C1 segment of cervical spinal cord (tissue), 14 donors: ENCODE measurements at places on chromosomes 1 and 21.

GRCh38 chr1:8627728-8628127, 189.7 kb downstream of the RERE start:
- no peak for DNase-seq

DNA sequence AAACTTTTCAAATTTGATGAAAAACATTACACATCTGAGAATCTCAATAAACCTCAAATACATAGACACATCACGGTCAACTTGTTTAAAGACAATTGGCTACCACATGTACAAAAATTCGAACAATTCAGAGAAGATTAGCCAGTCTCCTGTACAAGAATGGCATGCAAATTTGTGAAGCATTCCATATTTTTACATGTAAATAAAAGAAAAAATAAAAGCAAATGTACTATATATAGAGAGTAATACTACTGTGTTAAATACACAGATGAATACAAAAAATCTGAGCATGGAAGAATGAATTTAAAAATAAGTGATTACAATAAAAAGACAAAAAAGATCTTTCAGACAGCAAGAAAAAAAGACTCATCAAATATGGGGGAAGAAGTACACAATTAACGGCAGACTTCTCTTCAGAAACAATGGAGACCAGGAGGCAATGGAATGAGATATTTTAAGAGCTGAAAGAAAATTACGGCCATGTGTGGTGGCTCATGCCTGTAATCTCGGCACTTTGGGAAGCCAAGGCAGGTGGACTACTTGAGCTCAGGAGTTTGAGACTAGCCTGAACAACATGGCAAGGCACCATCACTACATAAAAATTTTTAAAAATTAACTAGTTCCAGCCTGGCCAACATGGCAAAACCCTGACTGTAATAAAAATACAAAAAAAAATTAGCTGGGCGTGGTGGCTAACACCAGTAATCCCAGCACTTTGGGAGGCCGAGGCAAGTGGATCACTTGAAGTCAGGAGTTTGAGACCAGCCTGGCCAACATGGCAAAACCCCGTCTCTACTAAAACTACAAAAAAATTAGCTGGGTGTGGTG, 23.2 kb downstream of the HAX1 start:
- no peak for DNase-seq

DNA sequence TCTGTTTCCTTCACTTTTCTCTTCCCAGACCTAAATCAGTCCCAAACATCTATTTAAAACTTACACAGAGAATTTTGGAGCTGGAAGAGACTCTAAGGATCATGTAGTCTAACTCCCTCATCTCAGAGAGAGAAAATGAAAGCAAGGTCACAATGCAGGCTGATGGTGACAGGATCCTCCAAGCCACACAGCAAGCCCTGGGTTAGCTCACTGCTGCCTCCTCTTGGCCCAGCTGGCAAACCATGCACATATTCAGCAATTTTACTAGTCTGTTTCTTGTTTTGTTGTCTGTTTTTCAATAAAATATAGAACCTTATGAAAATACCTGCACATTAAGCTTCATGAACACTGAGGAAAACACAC, 27.7 kb upstream of the LY9 start:
- no peak for DNase-seq

GRCh38 chr21:37389456-37389855, 22.9 kb downstream of the DYRK1A start:
- no peak for DNase-seq

DNA sequence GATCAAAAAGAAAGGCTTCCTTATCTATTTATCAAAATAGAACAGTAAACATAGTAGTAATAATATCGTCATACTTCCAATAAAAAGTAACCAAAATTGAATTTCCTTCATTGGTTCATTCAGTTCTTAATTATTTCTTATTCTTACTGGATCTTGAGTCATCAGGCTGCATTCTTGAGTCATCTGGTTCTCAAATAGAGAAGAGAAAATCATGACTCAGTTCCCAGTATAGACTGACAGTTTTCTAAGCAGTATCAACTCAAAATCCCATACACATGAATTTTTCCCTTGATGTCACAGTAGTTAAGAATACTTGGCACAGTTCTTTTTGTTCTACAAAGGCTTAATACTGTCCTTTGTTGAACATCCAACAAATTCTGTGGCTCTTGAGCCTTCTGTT, 626.9 kb upstream of the ADGRL4 start:
- no peak for DNase-seq

- DNase-seq, result no peak
Measured at GRCh38 chr21:28393279-28393678, 599.4 kb downstream of the LTN1 start.

DNA sequence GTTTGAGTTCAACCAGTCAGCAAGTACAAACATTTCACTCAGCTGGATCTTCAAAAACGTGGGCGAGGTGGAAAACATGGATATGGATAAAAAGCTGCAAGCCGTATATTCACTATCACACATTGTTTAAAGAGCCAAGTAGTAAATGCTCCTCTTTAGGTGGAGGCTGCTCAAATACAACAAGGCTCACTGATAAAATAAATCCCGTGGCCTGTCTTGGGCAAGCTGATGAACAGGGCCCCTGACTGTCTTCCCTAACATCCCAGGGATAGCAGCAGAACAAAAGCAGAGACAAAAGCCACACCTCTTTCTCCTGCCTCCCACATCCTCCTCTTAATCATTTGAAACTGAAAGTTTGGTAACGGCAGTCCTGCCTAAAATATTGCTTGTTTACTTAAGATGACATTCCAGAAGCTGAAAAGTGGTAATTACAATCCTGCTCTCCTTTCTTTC, 357.7 kb downstream of the TTLL7 start:
- no peak for DNase-seq

DNA sequence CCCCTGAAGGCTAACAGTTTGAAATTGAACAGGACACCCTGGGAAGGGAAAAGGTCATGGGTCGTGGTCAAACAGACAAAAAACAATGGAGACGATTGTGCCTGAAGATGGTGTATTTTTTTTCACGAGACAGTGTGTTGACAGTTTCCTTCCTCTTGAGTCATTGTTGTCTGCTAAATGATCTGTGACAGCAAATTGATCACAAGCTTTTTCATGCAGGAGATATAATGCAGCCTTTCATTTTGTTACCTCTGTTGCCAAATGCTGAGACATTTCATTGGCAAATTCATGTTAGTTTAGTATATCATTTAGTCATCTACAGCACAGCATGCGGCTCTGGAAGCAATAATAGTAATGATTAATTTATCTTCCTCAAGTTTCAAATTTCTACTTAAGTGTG, 27.7 kb downstream of the UBE2U start:
- no peak for DNase-seq

DNA sequence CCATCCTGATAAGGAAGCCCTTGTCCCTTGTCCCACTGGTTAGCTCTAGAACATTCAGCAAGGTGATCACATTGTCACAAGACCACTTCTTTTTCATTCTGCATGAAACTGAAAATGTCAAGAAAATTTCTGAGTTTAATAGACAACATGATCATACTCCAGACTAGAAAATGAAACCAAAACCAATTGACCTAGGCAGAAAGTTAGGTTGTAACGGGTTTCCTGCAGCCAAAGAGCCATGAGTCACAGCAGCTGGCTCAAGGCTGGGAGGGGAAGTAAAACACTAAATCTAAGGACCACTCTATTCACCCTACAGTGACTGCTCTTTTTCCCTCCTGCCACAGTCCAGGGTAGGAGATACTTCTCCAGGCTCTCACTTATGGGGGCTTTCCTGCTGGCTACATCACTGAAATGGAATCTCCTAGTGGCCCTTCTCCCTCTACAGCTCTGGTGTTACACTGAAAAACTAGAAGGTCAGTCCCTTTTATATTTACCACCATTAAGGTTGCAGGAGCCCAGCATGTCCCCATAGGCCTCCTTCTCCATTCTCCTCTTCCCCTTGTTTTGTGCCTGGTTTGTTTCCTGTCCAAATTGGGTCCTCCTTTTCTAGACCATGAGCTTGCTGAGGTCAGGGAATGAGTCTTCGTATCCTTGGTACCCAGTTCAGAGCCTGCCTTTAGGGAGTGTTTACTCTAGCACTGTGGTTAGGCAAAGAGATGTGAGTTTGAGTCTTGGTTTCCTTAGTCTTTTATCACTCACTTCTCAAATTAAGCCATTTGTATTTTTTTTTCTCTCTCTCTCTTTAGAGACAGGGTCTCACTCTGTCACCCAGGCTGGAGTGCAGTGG, 236.5 kb upstream of the JUN start:
- peak; percentile 7 for DNase-seq

- DNase-seq, result no peak
Measured at GRCh38 chr1:200380589-200381021, 29.2 kb downstream of the ZNF281 start.

DNA sequence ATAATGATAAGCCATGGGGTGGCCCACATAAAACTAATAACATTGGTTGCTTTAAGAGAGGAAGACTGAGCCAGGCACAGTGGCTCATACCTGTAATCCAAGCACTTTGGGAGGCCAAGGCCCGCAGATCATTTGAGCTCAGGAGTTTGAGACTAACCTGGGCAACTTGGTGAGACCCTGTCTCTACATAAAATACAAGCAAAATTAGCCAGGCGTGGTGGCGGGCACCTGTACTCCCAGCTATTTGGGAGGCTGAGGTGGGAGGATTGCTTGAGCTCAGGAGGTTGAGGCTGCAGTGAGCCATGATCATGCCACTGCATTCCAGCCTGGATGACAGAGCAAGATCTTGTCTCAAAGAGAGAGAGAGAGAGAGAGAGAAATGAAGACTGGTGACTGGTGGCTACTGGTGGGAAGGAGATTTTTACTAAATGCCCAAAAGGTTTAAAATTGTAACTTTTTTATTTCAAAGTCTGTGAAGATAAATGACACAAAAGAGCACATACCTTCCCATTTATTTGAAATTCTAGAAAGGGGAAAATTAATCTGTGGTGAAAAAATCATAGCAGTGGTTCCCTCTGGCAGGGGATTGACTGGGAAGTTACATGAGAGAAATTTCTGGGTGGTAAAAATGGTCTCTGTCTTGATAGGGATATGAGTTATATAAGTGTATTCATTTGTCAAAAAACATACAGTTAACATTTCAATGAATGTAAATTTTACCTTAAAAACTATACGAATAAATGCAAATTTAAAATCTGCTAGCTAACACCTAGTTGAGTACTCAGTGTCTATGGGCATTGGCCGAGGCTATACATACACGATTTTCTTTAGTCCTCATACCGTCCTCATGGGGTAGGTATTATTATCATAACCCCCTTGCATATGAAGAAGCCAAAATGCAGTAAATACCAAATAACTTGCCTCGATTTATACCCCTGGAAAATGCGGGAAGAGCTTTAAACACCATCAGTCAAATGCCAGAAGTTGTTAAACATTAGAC, 2.2 kb upstream of the NBPF1 start:
- DNase-seq, result no peak

DNA sequence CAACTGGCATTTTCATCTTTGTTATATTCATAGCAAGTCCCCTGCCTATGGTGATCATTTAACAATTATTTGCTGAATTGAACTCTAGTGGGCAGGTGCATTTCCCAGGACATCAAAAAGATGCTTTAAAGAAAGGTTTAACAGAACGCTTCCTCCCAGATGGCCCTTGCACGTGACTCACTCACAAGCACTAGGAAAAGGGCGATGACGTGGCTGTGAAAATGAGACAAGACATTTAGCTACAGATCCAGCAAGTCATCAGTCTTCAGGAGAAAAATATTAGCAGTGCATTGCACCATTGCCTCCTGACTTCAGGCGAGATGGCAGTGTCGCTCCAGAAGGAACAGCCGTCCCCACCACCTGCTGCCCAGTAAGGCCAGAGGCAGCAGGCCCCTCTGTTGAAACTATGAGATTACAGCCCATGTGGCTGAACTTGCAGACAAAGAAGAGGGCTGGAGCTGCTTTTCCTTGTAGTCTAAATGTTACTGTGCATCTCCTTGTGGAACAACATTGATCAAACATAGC, 37.2 kb downstream of the DSCAM start:
- no peak for DNase-seq

GRCh38 chr1:27004471-27005165, 8.0 kb downstream of the TENT5B start:
- no peak for DNase-seq

DNA sequence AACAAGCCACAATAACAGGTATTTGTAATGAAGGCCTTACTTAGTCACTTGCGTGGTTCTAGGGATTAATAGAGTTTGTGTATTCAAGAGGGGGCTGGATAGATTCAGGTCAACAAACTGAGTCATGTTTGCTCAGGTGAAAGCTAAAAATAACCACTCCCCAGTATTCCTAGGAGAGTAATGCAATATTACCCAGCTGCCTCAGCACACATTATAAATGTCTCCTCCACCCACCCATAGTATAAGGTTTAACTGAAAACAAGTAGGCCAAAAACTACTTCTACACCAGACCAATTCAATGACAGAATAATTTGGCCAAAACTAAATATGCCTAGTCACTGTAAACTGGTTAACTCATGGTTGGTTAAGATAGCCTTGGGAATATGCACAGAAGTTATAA, 34.4 kb downstream of the WLS start:
- no peak for DNase-seq

GRCh38 chr1:19619697-19620384, 24.3 kb upstream of the NBL1 start:
- no peak for DNase-seq
